CD4-positive, alpha-beta T cell treated with Interleukin-21 for 1 hour (primary cell): ENCODE measurements at places on chromosomes 2 and 18.

DNA sequence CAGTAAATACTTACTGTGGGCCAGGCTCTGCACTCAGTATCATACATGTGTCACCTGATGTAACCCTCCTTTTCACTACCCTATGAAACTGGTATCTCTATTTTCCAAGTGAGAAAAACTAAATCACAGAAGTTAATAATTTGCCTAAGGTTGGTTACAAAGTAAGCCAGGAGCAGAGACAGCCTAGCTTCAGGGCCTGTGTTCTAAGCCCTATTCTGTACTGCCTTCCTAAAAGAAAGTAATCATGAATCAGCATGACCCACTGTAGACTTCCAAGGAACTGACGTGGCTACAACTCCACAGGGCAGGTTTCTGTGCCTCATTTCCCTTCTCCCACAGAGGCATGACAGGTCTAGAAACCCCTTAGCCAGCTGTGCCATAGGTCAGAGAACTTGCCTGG lies 14.3 kb downstream of the ZNF142 start:
- DNase-seq, result no peak

DNA sequence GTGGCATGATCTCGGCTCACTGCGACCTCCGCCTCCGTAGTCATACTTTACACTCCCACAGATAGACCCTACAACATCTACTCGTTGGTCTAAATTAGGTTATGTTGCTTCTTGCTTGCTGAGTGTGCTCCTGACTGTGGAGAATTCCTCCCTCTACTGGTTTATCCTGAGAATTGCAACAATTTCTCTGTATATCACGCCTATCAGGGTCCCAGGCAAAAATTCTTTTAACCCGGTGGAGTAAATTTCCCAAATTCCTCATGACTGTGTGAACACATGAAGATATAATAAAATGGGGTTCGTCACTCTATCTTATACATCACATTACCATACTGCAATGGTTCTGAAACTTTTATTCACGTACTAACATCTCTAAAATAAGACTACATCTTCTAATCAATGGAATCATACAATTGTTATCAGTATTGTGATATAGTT lies 156.7 kb downstream of the EVA1A start:
- DNase-seq, result peak; percentile 45

GRCh38 chr18:44107187-44107586 lies 573.5 kb upstream of the SETBP1 start:
- DNase-seq, result no peak

GRCh38 chr2:28310107-28310506 lies 82.6 kb upstream of the FOSL2 start:
- DNase-seq, result no peak

DNA sequence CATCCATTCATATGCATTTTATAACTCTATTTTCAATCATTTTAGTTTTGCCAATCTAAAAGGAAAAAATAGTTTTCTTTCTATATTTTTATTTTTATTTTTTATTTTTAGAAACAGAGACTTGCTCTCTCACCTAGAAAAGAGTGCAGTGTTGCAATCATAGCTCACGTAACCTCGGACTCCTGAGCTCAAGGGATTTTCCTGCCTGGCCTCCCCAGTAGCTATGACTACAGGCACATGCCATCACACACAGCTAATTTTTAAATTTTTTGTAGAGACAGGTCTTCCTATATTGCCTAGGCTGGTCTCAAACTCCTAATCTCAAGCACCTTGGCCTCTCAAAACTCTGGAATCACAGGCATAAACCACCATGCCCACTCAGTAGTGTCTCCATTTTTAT lies 125.5 kb upstream of the XIRP2 start:
- DNase-seq, result no peak

DNA sequence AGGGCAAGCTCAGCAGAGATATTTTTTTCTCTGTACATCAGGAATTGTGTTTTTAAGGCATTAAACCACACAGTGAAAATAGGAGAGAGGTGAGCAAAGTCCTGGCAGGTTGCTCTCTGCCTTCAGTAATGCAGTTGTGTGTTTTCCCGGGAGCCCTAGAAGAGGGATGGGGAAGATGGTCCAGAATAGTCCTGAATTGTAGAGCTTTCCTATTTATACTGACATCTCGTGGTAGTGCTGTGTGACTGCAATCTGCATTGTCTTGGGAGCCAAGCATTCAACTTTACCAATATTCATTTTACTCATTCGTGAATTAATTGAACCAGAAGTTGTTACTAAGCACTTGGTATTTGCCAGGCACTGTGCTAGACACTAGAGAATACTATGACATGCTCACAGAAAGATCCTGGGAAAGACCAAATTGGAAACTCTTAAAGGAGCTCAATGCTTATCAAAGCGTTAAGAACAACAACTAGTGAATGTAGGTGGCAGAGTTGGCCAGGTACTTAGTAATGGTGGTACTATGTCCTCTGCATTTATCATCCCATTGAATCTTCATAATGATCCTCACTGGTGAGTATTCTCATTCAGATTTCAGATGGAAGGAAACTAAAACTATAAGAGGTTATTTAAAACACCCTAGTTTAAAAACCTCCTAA lies 214.6 kb downstream of the TRIB2 start:
- peak; percentile 32 for DNase-seq

- no peak for DNase-seq
These were observed 15.2 kb downstream of the ACVR2A start for GRCh38 chr2:147860009-147860408.
